ENCODE measurements at places on chromosomes 16 and 17. TPM values are rescaled to one million over a fixed set of nuclear protein-coding genes. Genes with fewer than 3 reads are reported as not detected.

CIAO2B gene
- 84.5 TPM for total RNA-seq

KRT17 gene
- not detected for total RNA-seq

CMTM2 gene
- not detected for total RNA-seq

GRCh38 chr17:48612854-48613691 is 2.0 kb downstream of the HOXB8 start:
- DNase-seq: no peak

GRCh38 chr16:14215941-14216340 is 144.8 kb downstream of the MRTFB start:
- DNase-seq: no peak

DNA sequence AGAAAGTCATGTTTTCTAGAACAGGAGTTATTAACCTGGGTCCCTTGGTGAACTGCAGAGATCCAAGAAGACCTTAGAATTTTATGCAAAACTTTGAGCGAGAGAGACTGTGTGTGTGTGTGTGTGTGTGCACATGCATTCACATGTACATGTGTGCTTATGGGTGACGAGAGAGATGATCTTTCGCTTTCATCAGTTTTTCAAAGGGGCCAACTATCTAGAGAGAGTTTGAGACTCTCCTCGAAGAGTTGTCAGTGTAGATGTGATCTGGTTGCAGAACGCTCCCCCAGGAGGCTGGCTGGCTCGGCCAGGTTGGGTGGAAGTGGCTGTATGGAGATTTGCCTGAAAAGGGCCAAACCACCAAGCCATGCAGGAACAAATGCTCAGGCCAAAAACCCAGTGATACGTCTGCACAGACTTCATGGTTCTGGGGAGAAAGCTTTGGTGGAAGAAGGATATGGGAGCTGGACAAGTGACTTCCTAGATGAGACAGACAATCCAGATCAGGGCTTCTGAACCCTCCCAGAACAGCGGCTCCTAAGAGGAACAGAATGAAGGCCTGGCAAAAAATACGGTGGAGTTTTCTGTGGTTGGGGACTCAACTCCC is 6.1 kb downstream of the PIK3R5 start:
- no peak for DNase-seq

Data from mucosa of gallbladder (tissue), 1 donor.